ENCODE measurements at places on chromosomes 7 and 10.

GRCh38 chr7:30992414-30992813, 28.7 kb downstream of the GHRHR start:
- DNase-seq, result no peak

DNA sequence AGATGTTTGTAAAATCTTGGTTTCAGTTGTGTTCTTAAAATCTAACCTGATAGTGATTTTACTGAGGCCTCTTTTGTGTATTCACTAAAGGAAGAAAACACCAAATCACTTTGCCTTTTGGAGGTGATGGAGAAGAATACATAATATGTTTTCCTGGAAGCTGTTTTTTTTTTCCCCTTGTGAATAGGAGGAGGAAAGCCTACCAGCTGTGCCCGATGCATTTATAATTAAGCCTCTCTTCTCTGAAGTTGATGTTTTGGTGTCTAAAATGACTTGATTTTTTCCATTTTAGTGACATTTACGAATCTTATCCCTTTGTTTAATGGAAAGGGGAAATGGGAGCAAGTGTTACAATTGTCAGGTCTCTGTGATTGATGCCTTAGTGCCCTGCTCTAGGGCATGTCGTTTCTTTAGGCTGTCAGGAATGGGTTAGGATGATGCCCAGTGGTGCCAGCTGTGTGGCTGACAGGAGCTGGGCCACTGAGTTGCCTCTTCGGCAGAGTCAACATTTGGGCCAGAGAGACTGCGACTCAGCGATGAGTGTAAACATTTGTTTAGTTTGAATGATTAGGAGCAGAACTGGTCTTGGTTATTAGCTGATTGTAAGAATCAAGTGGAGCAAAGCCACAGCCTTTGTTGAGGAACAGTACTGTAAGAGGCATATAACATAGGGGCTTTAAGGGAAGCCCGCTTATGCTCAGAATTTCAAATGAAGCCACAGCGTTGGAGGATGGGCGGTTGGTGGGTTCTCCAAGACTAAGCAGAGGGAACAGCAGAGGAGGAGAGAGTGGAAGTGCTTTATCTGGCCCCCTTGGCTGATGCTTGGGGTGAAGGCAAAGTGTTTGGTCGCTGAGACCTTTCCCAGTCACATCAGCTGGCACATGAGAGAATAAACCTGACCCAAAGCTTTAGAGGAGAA, 81.6 kb downstream of the CDK14 start:
- DNase-seq, result no peak

DNA sequence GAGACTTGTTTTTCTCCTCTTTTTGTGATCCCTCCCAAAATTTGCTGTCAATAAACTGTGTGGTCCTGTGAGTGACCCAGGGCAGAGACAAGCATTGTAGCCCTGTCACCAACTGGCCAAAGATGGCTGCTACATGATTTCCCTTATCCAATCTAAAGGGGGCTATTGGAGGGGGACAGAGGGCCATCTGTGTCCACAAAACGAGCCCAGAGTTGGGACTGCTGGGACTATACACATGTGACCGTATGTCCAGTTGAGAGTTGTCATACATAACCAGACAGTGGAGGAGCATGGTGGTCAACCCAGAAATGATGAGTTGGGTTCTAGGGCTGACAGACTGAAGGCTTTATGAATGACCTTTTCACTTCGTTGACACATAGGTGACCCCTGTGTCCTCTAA, 55.3 kb upstream of the SDK1 start:
- DNase-seq, result no peak

DNA sequence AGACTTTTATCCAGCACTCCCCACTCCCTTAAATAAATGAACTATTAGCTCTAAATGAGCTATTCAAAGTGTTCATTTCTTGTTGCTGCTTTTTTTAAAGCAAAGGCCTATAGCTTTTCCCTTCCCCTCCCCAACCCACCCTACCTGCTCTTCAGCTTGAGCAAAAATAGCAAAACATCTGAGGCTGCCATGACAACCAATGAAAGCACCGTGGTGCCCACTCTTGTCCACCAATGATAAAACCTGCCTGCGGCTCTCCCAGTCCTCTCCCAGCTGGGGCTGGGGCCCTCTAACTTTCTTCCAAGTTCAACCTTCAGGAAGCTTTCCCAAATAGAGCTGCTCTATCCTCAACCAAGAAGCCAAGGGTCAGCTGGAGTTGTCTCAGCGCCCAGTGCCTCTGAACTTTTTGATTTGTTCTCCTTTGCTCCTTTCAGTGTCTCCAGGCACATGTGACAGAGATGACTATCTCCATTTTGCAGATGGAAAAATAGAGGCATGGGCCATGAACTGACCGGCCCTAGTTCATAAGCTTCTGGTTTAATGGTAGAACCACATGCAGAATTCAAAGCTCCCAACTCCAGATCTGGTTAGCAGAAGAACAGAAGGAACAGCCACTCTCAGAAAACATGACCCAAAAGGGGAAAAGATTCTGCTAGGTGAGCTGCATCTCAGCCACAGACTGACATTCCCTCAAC, 47.7 kb downstream of the PIK3AP1 start:
- DNase-seq, result no peak

- no peak for DNase-seq
These were observed 40.5 kb downstream of the CAPZA2 start for GRCh38 chr7:116902867-116903266.

DNA sequence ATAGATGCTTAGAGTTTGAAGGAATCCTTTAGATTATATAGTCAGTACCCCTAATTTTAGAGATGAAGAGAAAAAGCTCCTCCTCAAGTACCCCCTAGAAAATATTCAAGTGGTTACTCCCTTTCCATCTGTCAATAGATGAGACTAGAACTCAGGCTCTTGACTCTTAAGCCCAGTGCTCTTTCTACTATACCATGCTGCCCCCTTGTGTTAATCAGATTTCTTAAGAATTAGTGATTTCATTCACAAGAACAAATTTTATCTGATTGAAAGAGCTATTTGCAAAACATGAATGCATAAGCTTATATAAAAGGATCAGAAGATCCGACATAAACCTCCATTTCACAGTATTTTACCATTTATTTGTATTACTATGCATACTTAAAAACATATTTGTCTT, 179.3 kb downstream of the TFEC start:
- DNase-seq, result no peak

GRCh38 chr10:124614003-124614659, 130.0 kb downstream of the FAM53B start:
- no peak for DNase-seq

DNA sequence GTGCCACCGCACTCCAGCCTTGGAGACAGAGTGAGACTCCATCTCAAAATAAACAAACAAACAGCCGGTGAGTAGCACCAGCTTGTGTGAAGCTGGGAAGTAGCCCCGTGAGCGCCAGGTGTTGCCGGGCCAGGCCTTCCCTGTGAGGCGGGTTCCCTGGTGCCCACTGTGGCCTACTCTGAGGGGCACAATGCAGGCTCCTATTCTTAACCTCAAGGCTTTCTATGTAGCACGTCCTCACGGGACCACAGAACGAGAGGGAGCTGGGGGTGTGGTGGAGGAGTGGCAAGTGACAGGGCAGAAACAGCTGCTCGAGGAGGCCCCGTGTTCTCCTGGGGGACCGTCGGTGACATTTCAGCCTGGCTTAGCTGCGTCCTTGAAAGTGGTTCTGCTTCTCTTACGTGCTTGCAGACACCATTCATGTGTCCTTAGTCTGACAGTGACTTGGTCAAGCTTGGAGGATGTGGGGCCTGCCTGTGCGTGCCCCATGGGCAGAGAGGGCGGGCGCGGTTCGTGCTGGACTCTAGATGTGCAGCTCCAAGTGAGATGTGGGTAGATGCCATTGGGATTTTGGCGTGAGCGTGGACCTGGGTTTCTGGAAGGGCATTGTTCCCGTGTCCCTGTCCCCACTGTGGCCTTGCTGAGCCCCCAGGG, 116.6 kb downstream of the NKX6-2 start:
- no peak for DNase-seq

DNA sequence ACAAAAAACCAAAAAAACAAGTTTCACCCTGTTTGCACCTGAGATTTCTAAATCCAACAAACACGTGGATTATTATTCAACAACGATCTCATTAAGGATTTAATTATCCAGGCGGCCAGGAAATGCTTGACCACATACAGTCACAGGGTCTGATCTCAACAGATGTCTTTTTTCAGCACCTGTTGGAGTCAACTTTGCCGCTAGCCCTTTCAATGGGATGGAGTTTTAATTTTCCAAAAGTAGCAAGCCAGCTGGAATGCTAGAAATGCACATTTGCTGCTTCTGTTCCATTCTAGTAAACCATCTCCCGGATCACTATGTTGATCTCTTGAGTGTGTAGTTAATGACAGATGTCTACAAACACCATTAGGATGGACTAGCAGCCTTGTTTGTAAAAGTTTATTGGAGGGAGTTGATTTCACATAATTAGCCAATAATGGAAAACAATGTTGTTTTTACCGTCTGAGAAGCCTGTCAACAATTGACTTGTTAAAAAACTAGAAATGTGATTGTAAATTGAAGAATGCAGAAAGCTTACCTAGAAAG, 64.2 kb upstream of the DKK1 start:
- DNase-seq, result no peak

DNA sequence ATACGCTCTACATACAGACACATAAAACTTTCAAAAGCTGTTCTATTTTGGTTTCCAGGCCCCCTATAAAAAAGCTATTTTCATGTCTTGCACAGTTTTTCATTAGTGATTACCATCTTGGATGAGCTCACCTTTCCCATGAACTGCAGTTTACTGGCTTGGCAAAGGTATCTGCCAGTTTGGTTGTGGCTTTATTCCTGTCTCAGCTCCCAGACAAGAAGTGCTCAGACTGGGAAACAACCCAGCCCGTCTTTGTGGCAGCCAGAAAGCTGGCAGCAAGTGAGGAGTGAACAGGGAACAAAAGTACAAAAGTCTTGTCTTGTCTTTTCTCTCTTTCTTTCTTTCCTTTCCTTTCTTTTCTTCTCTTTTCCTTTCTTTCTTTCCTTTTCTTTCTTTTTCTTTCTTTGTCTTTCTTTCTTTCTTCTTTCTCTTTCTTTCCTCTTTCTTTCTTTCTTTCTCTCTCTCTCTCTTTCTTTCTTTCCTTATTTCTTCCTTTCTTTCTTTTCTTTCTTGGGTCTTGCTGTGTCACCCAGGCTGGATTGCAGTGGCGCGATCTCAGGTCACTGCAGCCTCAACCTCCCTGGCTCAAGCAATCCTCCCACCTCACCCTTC, 138.8 kb downstream of the CFAP58 start:
- DNase-seq, result no peak

GRCh38 chr7:158828133-158829020, 932 bp downstream of the ESYT2 start:
- DNase-seq, result peak; percentile 32

- DNase-seq, result no peak
These were observed 156.9 kb upstream of the PCBD1 start for GRCh38 chr10:71045204-71045809.

DNA sequence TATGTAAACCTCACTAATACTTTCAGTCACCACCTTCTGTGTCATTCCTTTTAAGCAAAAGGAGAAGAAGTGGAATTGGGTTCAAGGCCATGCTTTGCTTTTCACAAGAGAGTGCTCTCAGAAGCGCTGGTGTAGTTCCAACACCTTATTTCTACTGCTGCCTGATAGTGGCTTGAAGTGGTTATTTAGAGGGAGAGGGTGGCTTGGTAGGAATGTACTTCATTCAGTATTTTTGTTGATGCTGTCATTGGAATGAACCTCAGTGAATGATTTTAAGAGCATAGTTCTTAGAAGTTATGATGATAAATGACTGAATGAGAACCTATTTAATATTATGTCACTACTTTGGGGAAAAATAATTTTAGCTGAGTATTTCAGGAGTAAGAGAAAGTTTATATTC, 396.7 kb downstream of the EXOC4 start:
- DNase-seq, result no peak

DNA sequence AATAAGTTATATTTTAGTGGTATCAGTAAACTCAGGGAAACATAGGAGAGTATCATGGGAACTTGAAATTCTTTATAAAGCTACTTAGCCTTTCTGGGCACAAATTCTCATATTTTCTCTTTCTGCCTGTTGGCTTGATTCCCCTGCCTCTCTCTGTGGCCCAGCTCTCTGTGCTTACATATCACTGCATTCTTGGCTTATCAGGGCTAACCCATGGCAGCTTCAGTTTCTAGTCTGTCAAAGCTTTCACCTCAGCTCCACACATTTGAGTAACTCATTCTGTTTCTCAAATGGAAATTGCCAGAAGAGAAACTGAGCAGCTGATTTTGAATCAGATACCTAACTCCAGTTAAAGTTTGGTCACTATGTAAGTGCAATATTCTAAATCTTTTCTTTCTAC, 713.1 kb downstream of the DNAJB9 start:
- no peak for DNase-seq

GRCh38 chr10:33914746-33915145, 580.3 kb upstream of the NRP1 start:
- no peak for DNase-seq

DNA sequence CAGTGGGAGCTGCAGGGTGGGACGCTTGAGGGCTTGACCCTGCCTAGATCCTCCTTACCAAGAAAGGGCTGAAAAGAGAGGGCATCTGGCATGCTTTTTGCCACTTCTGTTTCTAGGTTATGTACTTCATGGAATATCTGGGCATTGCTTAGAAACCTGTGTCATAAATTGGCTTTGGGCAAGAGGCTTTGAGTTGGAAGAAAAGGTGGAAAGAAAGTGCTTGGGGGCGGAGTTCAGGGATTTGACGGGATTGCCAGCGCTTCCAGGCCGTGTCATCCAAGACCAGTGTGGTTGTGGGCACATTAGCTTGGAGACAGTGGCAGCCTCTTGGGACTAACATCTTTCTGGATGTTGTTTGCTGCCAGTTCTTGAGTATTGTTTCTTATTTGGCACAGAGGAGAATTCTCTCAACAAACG, 825 bp downstream of the ZNF862 start:
- no peak for DNase-seq

- no peak for DNase-seq
These were observed 16.7 kb upstream of the SYPL1 start for GRCh38 chr7:106128836-106129235.

- DNase-seq, result peak; percentile 60
These were observed 133.6 kb upstream of the PRKCQ start for GRCh38 chr10:6713716-6714115.

DNA sequence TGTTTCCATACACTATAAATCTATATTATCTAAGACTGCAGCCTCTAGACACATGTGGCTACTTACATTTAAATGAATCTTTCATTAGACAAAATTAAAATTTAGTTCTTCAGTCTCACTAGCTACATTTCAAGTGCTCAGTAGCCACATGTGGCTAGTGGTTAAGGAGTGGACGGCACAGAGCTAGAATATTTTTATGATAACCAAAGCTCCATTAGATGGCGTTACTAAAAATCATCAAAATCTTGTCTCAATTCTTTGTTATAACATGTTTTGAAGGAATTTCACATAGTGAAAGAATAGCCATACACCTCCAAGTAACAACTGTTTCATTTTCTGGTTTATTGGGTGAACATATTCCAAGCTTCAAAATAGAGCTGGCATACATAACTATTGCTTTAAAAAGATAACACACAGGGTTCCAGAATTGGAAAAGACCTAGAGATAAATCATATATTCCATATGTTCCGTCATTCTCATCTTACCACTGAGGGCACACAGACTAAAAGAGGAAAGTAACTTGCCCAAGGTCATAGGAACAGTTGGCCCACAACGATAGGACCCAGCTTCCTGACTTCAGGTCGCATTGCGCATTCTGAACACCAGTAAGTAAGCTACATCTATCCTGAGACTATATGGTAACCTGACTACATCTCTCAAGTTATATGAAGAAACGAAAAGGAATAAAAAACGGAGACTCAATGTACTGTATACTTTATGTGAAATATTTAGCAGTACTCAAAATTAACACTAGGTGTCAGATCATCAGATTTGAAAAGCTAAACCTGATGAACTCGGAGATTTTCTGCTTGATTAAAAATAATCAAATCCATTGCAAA, 66.6 kb downstream of the CAV1 start:
- no peak for DNase-seq
